ENCODE measurements at places on chromosomes 16 and 17.

GRCh38 chr17:64133546-64134215, 3.7 kb upstream of the ERN1 start:
- peak; percentile 80 for DNase-seq

DNA sequence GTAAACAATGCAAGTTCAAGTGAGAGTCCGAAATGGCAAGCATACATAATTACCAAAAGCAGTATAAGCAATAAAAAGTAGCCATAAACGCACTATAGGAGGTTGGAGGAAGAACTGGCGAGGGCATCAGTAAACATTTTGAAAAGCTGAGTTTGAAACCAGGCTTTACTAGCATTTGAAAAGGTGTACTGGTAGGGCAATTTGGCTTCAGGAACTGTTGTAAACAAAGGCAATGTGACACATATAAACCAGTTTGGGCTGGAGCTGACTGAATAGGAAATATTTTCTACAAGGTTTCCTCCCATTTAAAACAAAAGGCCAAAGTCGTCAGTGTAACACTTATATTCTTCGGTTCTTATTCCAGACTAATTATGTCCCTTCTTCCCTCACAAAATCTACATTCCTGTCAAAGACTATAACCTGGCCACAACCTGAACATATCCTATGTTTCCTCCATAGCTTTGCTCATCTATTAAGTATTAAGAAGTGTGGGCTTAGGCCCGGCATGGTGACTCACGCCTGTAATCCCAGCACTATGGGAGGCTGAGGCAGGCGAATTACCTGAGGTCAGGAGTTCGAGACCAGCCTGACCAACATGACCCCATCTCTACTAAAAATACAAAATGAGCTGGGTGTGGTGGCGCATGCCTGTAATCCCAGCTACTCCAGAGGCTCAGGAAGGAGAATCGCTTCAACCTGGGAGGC, 7.8 kb downstream of the CBX1 start:
- no peak for DNase-seq

- DNase-seq: peak; percentile 95
Observed at GRCh38 chr17:42659079-42659931, at the start of gene TUBG2. Gene TUBG2, plus strand, starts transcription at chr17:42659284. Its CDS starts 220 bp downstream, at chr17:42659504.

- DNase-seq: peak; percentile 63
Observed at GRCh38 chr16:87491522-87492290, 1.1 kb downstream of the ZCCHC14 start.

GRCh38 chr16:86175816-86176215, 276.9 kb downstream of the IRF8 start:
- DNase-seq: no peak

DNA sequence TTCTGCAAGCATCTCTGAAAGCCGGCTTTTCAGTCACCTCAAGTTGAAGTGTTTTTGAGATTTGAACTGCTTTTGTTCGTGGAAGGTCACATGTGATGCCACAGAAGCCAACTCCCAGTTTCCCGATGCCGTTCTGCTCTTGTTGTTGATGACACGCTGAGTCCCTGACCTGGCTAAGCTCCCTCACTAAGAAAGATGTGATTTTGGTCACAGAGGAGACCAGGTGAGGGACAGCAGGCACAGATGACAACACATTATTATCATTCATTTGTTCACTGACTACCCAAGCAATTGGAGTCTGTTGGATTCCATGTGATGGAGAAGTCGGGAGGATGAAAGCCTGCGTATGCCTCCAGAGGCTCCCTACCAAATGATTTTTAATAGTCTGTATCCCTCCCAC, 822.4 kb upstream of the RBFOX1 start:
- no peak for DNase-seq

DNA sequence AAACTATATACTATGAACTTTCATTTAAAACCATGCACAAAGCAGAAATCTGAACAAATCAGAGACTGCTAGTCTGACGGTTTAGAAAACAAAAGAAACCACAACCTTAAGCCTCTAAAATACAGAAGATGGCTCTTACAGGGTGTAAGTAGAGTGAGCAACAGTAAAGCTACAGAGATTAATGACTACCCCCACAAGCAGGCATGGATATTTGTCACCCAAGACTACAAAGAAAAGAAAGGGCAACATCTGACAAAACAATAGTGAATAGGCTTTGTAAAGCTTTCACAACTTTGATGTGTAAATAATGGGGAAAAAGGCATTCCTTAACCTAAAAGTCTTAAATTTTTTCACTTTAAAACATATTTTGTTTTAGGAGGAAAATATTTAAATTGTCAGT, 75.0 kb downstream of the SPAG9 start:
- no peak for DNase-seq

DNA sequence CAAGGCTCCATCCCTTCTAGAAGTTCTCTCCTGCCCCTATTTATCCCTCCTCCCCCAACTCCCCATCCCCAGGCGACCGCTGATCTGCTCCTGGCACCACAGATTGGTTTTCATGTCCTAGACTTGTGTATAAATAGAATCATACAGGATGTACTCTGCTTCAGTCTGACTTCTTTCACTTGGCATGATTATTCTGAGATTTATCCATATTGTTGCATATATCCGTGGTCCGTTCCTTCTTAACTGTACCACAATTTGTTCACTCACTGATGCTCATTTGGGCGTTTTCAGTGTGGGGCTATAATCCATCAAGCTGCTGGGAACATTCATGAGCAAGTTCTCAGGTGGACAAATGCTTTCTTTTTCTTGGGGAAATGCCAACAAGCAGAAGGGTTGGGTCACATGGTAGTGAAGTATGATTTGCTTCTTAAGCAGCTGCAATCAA, 23.9 kb downstream of the PITPNM3 start:
- no peak for DNase-seq

DNA sequence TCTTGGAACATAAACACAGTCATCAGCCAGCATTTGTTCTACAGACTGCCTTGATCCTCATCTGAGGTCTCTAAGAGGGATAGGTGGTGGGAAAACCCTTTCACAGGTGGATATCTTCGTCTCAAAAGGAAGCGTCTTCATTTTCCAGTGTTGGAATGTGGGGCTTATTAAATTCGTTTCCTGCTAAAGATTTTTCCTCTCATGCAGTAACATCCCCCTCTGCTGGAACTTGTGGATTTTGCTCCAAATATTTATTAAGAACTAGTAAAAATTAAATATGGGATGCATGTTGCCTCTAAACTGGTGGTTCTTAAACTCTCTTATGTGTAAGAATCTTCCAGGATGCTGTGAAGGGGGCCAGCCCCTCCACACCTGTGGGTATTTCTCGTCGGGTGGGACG, 20.1 kb upstream of the MLYCD start:
- DNase-seq: peak; percentile 48

- no peak for DNase-seq
Observed at GRCh38 chr16:63880948-63881347, 1240.9 kb downstream of the CDH11 start.

GRCh38 chr17:1905190-1905913, 75.5 kb downstream of the RPA1 start:
- peak; percentile 62 for DNase-seq
